Fibroblast of pulmonary artery (primary cell): ENCODE measurements at places on chromosomes 16 and 17.
A peak's percentile ranks its signal among the peaks of the same experiment; 100 is the strongest.

DNA sequence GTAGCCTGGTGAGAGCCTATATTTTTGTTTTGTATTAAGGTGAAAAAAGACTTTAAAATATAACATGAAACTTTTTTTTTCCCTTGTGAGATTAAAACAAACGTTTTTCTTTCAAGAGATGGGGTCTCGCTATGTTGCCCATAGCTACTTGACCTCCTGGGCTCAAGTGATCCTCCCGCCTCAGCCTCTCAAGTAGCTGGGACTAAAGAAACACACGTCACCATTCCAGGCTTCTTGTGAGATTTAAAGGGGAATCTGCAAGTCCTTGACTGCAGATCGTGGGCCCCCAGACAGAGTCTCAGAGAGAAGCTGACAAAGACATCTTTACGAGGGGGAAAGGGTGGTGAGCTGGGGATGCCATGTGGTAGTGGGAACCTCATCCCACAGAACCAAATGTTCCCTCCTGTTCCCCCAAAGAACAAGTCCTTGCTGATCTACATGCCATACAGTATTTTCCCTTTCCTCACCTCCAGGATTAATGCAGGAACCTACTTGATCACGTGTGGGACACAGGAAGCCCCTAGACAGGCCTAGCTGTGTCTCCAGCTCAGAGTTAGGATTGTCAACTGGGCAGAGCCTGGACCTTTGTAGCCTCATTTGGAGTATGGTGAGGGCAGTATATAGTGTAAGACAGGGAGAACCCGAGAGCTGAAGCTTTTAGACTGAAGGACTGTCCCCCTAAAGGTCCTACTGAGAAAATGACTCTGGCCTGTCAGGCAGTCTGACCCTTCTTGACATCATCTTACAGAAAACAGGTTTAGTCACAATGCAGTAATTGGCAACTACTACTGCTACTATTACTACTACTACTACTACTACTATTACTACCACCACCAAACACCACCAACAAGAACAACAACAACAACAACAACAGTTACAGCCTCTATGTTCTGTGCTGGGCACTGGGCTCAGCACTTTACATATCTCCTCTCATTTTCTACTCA is 4.1 kb downstream of the MAP3K14 start:
- DNase-seq, result no peak

DNA sequence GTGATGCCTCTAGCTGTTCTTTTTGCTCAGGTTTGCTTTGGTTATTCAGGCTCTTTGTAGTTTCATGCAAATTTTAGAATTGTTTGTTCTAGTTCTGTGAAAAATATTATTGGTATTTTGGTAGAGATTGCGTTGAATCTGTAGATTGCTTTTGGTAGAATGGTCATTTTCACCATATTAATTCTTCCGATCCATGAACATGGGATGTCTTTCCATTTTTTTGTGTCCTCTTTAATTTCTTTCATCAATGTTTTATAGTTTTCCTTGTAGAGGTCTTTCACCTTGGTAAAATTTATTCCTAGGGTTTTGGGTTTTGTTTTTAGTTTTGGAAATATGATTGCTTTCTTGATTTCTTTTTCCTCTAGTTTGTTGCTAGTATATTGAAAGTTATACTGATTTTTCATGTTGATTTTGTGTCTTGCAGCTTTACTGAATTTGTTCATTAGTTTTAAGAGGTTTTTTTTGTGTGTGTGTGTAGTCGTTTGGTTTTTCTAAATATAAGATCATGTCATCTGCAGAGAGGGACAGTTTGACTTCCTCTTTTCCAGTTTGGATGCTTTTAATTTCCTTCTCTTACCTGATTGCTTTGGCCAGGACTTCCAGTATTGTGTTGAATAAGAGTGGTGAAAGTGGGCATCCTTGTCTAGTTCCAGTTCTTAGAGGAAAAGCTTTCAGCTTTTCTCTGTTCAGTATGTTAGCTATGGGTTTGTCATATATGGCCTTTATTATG is 42.4 kb downstream of the NSRP1 start:
- no peak for DNase-seq

- peak; percentile 61 for DNase-seq
These were observed 28.2 kb upstream of the ADGRG1 start for GRCh38 chr16:57600048-57600835.

DNA sequence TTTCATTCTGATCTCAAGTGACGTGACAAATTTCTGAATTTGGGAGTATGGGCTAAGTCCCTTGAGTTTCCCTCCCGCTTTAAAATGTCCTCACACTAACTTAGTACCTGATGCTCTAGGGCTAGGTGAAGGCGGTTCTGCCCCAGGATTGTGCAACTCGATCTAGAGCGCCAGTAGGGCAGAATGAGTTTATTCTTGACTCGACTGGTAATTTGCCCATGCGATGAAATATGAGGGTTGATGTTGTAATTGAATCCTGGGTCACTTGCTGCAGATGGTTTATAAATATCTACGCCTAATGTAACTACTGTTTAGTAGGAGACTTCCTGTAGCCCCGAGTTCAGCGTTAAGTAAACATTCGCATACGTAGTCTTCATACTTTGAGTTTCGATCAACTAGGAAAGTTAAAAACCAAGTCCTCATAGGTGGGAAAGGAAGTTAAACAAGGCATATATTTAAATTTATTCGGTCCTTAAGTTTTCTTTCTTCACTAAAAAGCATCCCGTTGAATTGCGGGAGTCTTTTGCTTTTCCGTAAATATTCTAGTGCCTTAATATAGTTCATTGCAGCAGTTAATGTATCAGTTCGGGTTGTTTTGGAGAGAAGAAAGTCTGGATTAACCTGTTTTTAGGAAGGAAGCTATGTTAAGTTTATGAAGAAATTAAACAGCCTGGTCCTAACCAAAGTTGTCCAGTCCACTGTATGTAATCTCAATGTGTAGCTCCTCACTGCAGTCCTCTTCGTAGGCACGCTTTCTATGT is 1.6 kb downstream of the CTCF start:
- peak; percentile 83 for DNase-seq
